CMK (cell line): ENCODE measurements at places on chromosomes 2 and 18.

DNA sequence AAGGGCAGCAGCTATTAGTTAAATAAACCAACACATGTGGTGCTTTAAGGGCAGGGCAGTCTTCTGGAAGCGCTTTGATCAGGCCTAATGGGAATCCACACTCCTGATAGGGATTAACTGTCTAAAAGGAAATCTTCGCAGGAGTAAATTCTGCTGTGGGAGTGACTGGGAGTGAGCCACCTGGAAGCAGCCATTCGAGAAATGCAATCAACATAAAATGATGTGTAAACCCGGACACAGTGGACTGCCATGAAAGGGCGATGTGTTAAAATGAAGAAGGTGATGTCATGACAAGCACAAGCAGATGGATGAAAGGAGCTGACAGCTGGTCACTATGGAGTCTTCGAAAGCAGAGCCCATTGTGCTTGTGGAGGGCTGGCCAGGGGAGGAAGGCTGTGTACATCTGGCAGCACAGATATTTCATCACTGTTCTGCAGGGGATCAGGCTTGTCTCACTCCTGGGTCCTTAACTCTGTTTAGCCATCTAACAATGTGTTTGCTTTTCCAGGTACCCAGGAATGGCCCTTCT is 24.8 kb upstream of the GALNT14 start:
- no peak for DNase-seq

- DNase-seq: no peak
Observed at GRCh38 chr2:70979626-70980025, 1.2 kb downstream of the ANKRD53 start.

GRCh38 chr2:11019614-11020013 is 107.9 kb downstream of the KCNF1 start:
- DNase-seq: no peak

DNA sequence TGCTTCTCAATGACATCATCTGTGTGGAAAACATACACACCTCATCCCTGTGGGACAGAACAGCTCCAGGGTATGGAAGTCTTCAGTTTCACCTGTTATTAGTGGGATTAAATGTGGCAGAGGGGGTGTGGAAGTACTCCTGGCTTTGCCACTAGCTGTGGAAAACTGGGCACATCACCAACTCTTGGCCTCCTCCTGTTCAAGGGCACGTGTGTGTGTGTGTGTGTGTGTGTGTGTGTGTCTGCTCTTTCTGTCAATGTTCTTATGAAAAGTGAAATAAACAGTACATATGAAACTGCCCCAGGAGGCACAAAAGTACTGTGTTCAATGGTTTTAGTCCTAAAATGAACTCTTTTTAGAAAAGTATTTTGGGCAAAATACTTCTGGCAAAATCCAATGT is 65.9 kb downstream of the MTHFD2 start:
- DNase-seq: no peak

DNA sequence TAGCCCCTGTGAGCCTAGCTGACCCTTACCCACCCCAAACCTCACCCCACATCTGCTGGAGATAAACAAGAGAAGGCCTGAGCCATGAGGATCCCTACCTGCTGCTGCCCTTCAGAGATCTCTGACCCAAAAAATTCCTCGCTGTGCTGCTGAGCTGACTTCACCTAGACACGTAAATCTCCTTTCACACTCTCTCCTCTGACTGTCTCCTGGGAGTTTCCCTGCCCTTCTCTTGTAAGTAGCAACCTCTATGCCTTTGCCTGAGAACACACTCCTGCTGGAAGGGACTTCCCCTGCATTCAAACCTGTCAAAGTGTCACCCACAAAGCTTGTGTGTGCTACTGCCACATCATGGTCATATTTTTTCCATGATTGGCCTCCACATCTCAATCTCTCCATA is 134.2 kb upstream of the NOL4 start:
- DNase-seq: no peak

DNA sequence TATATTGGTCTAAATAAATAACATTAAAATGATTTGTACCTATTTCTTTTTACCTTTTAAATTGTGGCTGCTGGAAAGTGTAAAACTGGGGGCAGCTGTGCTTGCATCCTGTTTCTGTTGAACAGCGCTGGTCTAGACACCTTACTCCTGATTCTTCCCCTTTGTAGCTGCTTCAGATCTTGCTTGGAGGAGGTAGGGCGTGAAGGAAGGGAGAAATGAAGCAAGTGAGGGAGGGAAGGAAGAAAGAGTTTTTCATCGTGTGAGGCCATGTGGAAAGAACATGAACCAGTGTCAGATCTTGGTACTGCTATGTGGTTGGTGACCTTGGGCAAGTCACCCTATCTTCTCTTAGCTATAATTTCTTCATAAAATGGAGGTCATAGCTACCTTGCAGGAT is 89.0 kb upstream of the SEC11C start:
- no peak for DNase-seq

- no peak for DNase-seq
Observed at GRCh38 chr2:118122594-118123281, 34.5 kb downstream of the INSIG2 start.

- no peak for DNase-seq
Observed at GRCh38 chr2:98944775-98945174, 8.8 kb upstream of the CRACDL start.

DNA sequence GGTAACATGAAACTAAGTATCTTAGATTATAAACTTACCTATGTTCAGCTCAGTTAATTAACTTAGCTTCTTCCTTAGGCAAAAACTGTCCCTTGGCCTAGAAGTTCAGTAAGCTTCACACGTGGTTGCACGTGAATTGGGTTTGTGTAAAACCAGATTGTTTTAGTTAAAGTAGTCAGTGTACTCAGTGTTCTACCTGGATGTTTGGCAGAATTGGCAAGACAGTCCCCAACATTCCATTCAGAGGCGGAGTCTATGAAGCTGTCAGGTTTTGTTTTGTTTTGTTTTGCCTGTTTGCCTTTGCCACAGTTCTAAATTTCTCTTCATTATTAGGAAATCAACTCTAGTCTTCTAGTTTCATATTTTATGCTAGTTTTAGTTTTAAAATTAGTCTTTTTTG is 105.3 kb upstream of the ZEB2 start:
- DNase-seq: no peak

GRCh38 chr2:137523931-137524330 is 440.3 kb upstream of the HNMT start:
- no peak for DNase-seq

- DNase-seq: no peak
Observed at GRCh38 chr2:127191331-127192219, 28.5 kb downstream of the CYP27C1 start.

DNA sequence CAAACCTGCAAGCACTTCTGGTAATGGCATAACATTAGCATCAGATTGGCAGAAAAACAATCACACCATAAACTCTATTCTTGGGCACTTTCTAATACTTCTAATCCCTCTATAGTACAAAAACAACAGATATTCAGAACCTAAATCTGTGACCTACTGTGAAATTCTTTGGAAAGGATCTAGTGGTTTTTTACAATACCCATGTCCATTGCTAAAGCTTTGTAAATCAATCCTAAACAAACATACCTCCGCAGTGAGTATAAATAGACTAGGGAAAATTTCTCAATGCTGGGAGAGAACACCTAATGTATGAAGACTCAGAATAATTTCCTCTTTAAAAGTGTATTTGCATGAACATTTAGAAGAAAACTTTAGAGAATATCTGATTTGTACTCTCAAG is 1098.5 kb upstream of the DDX18 start:
- DNase-seq: no peak
